ENCODE measurements at places on chromosomes 2 and 18.
A peak's percentile ranks its signal among the peaks of the same experiment; 100 is the strongest.

GRCh38 chr2:661360-661635, 15.9 kb downstream of the TMEM18 start:
- DNase-seq: no peak

- DNase-seq: no peak
Observed at GRCh38 chr2:121435790-121436189, 94.9 kb upstream of the RNU4ATAC start.

- no peak for DNase-seq
Observed at GRCh38 chr18:44013871-44014270, 666.8 kb upstream of the SETBP1 start.

DNA sequence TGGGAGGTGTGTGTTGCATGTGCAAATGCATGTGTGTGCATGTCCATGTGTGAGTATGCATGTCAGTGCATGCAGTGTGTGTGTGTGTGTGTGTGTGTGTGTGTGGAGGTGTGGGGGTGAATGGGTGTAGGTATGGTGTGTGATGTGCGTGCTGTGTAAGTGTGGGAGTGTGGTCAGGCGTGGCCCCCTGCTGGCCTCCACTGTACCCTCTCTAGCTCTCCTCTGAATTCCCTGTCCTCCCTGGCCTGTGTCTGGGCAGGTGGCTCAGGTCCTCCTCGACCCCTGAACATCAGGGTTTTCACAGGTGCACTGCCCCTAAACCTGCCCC, 230.2 kb downstream of the CELF4 start:
- no peak for DNase-seq

- no peak for DNase-seq
Observed at GRCh38 chr2:164388511-164388910, 232.8 kb downstream of the GRB14 start.

DNA sequence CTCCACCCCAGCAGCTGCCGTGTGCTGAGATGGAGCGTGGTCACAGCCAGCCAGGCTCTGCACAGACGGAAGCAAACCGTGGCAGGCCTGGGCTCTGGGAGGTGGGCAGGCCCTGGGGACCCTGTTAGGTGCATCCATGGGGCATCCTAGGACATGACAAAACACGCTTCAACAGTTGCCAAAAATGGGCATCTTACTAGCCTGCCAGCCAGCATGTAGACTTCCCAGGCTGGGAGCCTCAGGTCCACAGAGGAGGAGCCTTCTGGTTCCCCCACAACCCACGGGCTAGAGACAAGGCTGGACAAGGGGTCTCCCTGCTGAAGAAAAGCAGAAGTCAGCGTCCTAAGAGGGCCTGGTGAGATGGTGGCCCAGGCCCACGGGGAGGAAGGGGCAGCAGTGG, 139.5 kb downstream of the HDAC4 start:
- no peak for DNase-seq

DNA sequence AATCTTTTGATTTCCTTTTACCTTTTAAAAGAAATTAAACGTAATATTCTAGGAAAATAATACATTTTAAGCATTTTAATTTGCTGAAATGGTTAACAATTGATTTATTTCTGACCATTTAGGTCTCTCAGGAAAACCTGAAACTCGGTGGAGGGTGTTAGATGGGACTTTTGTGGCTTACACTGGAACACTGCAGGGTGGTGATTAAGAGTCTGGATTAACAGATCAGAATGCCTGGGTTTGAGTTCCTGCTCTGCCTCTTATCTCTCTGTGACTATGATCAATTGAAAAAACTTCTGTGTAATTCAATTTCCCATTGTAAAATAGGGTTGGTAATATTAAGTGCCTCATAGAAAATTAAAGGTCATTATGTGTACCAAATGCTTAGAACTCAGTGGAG, 168.7 kb downstream of the UBE2E3 start:
- DNase-seq: no peak

- DNase-seq: no peak
Observed at GRCh38 chr2:23769364-23769763, 157.6 kb downstream of the ATAD2B start.

- DNase-seq: no peak
Observed at GRCh38 chr2:69703189-69703588, 38.7 kb upstream of the ANXA4 start.

- no peak for DNase-seq
Observed at GRCh38 chr2:143579456-143579855, 450.2 kb downstream of the ARHGAP15 start.

- DNase-seq: no peak
Observed at GRCh38 chr2:231502596-231502995, 27.6 kb downstream of the NMUR1 start.

DNA sequence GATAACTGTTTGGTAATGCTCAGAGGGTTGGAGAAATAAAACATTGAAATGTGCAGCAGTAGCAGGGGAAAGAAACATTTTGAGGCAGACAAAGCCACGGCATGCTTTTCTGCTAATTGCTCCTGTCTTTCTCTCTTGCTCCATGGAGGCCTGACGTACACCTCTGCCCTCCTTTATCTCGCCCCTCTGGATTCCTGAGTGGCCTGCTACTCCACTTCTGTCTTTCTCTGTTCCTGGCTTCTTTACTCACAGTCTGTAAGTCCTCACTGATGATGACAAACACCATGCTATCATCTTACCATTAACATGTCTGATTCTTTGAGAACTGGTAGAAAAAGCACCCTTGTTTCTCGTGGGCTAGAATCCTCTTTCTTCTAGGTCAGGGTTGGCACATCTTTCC, 392.9 kb downstream of the MEIS1 start:
- no peak for DNase-seq

GRCh38 chr2:195586062-195586714, 70.8 kb upstream of the SLC39A10 start:
- DNase-seq: no peak

- peak; percentile 49 for DNase-seq
Observed at GRCh38 chr2:42905341-42906110, 113.1 kb upstream of the HAAO start.

GRCh38 chr2:202771336-202771735, 100.2 kb downstream of the ICA1L start:
- DNase-seq: no peak

DNA sequence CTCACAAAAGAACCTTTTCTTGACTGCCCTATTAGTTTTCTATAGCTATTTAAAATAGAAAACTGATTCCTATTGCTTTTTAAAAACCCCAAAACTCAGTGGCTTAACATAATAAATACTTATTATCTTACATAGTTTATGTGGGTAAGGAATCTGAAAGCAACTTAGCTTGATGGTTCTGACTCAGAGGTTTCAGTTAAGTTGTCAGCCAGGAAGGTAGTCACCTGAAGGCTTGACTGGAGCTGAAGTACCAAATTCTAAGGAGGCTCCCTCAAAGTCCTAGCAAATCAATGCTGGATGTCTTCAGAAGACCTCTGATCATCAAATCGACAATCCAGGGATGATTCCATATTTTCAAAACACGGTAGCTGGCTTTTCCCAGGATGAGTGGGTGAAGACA, 546.6 kb upstream of the CDH2 start:
- no peak for DNase-seq

DNA sequence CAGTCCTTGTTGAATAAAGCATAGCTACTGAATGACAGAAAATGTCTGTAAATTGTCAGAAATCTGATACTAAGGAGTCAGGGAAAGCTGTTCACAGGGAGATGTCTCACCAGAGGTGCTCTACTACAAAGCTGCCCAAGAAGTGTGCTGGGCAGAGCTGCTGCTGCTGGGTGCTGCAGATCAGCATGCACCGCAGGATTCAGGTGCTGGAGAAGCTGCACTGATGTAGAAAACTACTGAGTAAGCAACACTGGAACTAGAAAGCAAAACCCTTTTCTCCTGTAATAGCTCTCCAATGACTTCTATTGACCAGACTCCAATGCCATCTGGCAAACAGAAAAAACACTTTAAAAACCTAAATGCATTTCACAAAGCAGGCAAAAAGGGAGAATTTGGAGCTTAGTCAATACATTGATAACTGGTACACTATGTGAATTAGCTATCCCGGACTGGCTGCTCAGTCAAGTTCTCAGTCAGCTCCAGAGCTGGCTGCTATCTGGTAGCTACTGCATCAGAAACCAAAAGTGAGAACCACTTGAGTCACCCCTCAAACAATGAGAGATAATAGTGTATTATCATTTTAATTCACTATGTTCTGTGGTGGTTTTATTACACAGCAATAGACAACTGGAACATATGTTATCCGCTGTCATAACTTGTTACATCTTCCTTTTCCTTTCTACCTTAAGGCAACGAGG, 493.1 kb downstream of the CPS1 start:
- no peak for DNase-seq
